ENCODE measurements at places on chromosomes 3 and 15. TPM values are rescaled to one million over a fixed set of nuclear protein-coding genes. Genes with fewer than 3 reads are reported as not detected.

GRCh38 chr15:90042766-90043529 is 41.8 kb downstream of the ZNF710 start:
- DNase-seq = peak; percentile 64
- H3K4me1 ChIP-seq = peaks cover 44% of the 10 kb centered on the region
- H3K36me3 ChIP-seq = no peaks in the 10 kb centered on the region
- no peaks in the 10 kb centered on the region for H3K27me3 ChIP-seq
- no peak overlapping the region for H3K4me3 ChIP-seq
- H3K27ac ChIP-seq = peak overlapping the region; percentile 88

GRCh38 chr3:36483709-36484108 is 103.4 kb downstream of the STAC start:
- H3K36me3 ChIP-seq = no peaks in the 10 kb centered on the region
- H3K4me3 ChIP-seq = no peak overlapping the region
- DNase-seq = no peak
- H3K27me3 ChIP-seq = no peaks in the 10 kb centered on the region
- H3K27ac ChIP-seq = no peak overlapping the region

GRCh38 chr3:22101811-22102210 is 350.8 kb upstream of the ZNF385D start:
- no peak for DNase-seq
- no peak overlapping the region for H3K27ac ChIP-seq
- no peak overlapping the region for H3K4me3 ChIP-seq
- H3K36me3 ChIP-seq = no peaks in the 10 kb centered on the region
- no peaks in the 10 kb centered on the region for H3K27me3 ChIP-seq

DNA sequence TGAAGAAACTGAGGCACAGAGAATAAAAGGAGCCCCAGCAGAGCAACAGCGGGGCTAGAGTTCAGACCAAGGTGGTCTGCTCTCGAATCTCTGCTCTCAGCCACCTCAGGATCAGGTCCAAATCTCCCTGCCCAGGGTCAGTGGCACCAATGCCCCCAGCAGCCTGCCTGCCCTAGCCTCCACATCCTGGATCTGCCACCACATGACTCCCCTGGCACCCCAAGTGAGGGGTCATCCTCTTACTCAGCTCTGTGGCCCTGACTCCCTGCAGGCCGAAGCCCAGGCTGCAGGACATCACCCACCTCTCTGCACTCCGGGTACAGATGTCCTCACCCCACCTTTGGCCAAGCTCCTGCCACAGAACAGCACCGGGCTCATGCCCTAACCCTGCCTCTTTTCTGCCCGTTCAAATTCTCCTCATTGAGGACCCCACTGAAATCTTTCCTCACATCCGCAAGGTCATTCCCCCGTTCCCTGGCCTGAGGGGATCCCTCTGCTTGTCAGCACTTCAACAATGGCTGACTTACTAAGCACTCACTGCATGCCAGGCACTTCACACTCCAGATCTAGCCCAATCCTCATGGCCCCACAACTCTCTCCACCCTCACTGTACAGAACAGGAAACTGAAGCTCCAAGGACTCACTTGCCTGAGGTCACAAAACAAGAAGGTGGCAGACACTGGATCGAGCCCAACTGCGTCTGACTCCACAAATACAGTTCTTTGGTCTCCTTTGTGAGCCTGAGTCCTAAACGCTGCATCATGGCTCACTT is 4.3 kb downstream of the PPIB start:
- no peaks in the 10 kb centered on the region for H3K27me3 ChIP-seq
- H3K27ac ChIP-seq = no peak overlapping the region
- H3K36me3 ChIP-seq = no peaks in the 10 kb centered on the region
- H3K4me3 ChIP-seq = no peak overlapping the region
- H3K4me1 ChIP-seq = peaks cover 10% of the 10 kb centered on the region

DNA sequence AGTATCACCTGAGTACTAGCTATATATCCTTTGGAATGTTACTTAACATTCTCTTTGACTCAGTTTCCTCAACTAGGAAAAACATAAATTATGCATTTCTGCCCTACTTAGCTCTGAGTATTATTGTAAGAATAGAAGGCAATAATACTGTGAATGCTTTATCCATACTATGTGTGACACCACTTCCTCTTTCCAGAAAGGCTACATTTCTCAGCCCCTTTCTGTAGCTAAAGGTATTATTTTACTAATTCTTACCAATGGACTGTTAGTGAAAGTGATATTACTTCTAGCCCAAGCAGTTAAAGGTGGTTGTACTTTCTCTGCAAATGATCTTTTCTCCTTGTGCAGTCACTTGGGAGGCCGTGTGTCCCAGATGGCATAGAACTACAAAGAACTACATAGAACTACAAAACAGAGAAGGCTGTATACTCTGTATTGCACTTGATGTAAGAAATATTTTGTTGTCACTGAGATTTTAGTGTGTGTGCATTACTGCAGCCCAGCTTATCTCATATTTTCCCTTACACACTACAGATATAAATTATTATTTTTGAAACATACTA is 35.1 kb downstream of the MYH15 start:
- H3K27ac ChIP-seq = no peak overlapping the region
- no peak for DNase-seq
- no peaks in the 10 kb centered on the region for H3K36me3 ChIP-seq
- H3K4me3 ChIP-seq = no peak overlapping the region

GRCh38 chr3:137332297-137332696 is 374.5 kb downstream of the IL20RB start:
- H3K36me3 ChIP-seq = no peaks in the 10 kb centered on the region
- peaks cover 15% of the 10 kb centered on the region for H3K4me1 ChIP-seq
- no peak overlapping the region for H3K27ac ChIP-seq
- DNase-seq = no peak

- H3K27ac ChIP-seq = no peak overlapping the region
- H3K36me3 ChIP-seq = no peaks in the 10 kb centered on the region
- no peaks in the 10 kb centered on the region for H3K4me1 ChIP-seq
Observed at GRCh38 chr15:85000189-85000864, 18.7 kb downstream of the PDE8A start.

DNA sequence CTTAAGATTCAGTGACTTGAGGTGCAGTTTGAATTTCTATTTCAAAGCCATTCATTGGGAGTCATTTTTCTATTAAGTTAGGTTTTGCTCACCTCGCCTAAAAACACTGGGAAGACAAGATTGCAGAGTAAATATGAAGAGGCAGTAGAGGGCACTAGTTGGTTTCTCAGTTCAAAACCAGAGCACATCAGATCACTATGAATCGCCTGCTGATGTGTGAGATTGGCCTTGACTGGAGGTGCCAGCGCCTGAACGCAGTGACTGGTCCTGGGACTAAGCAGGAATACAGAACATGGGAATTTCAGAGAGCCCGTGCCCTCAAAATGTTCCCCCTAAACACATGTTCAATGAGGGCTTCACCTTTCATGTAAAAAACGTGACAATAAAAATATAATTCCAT is 229.0 kb downstream of the ITPR1 start:
- peaks cover 18% of the 10 kb centered on the region for H3K4me1 ChIP-seq
- DNase-seq = no peak
- H3K27ac ChIP-seq = no peak overlapping the region
- H3K4me3 ChIP-seq = no peak overlapping the region
- no peaks in the 10 kb centered on the region for H3K27me3 ChIP-seq
- no peaks in the 10 kb centered on the region for H3K36me3 ChIP-seq

DNA sequence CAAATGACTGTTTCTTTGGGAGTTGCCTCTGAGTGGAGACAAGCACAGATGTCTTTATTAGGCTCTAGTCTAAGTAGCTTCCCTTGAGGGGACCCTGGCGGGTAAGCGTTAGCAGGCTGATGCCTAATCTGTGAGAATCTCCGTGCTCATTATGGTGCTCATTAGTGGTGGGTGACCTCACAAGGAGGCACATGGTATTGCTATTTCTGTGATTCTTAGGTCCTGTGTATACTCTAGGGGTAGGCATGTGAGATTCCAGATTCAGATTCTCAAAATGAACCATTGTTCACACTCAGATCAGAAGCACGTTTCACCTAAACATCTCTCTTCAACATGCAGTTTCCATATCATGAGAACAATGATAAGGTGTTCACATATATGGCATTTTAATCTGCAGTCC is 809.7 kb downstream of the NR2F2 start:
- peak; percentile 60 for DNase-seq

- no peak for DNase-seq
- no peaks in the 10 kb centered on the region for H3K27me3 ChIP-seq
- H3K36me3 ChIP-seq = no peaks in the 10 kb centered on the region
- H3K4me3 ChIP-seq = no peak overlapping the region
Observed at GRCh38 chr3:190260301-190260700, 61.9 kb downstream of the CLDN1 start.

DNA sequence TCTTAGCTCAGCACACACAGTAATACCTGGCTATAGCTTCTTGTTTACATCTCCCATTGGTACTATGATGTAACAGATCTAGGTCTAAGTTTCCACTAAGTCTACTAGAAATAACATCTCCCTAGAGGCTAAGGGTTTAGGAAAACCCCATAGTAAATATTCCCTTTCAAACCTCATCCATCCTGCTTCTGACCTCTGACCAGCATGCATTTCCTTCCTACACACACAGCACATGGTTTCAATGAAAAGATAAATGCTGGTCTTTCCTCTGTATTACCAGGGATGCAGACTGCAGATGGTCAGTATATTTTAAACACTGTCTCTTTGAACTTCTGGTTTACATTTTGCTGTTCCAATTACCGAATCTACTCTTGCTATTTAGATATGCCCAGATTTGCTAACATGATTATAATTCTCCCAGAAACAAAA is 96.6 kb downstream of the EFL1 start:
- H3K4me1 ChIP-seq = no peaks in the 10 kb centered on the region
- no peak for DNase-seq
- no peak overlapping the region for H3K27ac ChIP-seq
- no peak overlapping the region for H3K4me3 ChIP-seq
- no peaks in the 10 kb centered on the region for H3K36me3 ChIP-seq

- no peaks in the 10 kb centered on the region for H3K4me1 ChIP-seq
- DNase-seq = no peak
- no peak overlapping the region for H3K27ac ChIP-seq
- H3K27me3 ChIP-seq = no peaks in the 10 kb centered on the region
Observed at GRCh38 chr15:66240240-66240794, 13.2 kb downstream of the MEGF11 start.

- DNase-seq = peak; percentile 48
- no peaks in the 10 kb centered on the region for H3K4me1 ChIP-seq
- no peaks in the 10 kb centered on the region for H3K36me3 ChIP-seq
- no peak within 1 kb of the TSS for H3K27ac ChIP-seq
- H3K4me3 ChIP-seq = peak within 1 kb of the TSS; percentile 53
Observed at GRCh38 chr3:122021811-122022401, at the start of gene ILDR1. TSS of gene ILDR1 (minus strand) at chr3:122022247. CDS start at chr3:122022077, 170 bp downstream.

DNA sequence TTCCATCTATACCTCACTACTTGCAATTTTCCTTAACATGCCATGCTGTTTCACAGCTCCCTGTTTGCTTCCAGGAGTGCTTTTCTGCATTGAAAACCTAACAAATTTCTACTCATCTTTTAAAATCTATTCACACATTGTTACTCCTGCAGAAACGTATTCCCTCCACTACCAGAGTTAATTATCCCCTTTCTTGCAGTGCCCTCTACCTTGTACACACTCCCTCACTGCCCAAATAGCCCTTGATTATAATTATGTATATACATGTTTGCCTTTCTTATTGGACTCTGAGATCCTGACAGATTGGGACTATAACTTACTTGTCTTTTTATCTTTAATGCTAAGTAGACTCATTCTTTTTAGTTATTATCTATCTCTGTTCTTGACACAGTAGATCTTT is 325.0 kb downstream of the OXSM start:
- no peak for DNase-seq
- H3K27me3 ChIP-seq = no peaks in the 10 kb centered on the region
- no peaks in the 10 kb centered on the region for H3K4me1 ChIP-seq
- H3K36me3 ChIP-seq = no peaks in the 10 kb centered on the region
- H3K27ac ChIP-seq = no peak overlapping the region

- peaks cover 36% of the 10 kb centered on the region for H3K4me1 ChIP-seq
- H3K4me3 ChIP-seq = no peak overlapping the region
- no peaks in the 10 kb centered on the region for H3K36me3 ChIP-seq
- no peak overlapping the region for H3K27ac ChIP-seq
Observed at GRCh38 chr3:177102553-177102952, 94.7 kb downstream of the TBL1XR1 start.

- peaks cover 3% of the 10 kb centered on the region for H3K4me1 ChIP-seq
- no peaks in the 10 kb centered on the region for H3K36me3 ChIP-seq
- DNase-seq = peak; percentile 86
- H3K27ac ChIP-seq = no peak overlapping the region
- no peak overlapping the region for H3K4me3 ChIP-seq
Observed at GRCh38 chr3:52144034-52144795, 10.0 kb downstream of the POC1A start.

GRCh38 chr3:48966876-48967361 is 23.1 kb upstream of the P4HTM start:
- no peak for DNase-seq
- H3K4me3 ChIP-seq = no peak overlapping the region
- H3K36me3 ChIP-seq = no peaks in the 10 kb centered on the region

DNA sequence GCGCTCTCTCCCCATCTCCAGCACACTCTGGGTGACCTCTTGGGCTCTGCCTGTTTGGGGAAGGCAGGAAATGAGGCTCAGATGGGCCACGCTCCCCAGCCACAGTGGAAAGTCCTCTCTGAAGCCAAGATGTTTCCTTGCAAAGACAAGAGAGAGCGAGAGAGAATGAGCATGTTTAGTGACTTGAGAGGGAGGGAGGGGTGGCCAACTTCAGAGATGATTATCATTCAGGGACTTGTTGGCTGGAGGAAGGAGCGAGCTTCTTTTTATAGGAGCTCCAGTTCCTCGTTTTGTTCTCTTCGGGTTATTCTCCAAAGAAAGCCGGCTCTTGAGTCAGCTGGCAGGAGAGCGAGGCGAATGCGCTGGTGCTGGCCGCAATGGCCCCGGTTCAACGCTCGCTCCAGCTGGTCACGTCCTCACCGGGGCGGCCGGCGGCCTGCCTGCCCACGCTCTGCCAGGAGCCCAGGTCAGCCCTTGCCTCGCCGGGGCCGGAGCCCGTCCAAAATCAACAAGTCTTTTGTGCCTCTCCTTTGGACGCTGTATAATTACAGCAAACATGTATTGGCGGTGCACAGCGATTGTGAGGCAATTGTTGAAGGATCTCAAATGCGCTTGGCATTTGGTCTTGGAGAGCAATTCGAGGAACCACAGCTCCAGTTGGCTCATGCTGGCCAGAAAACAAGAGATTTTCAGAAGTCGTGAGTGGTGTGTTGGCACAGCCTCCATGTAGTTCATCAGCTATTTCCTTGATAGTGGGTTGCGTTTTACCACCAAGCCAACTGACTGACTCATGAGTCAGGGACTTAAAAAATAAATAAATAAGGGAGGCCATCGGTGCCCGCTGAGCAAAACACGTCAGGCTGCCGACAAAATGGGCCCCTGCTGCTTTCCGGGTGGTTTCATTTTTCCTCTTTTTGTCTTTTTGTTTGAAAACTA is 288.6 kb downstream of the UACA start:
- peaks cover 5% of the 10 kb centered on the region for H3K4me1 ChIP-seq
- H3K4me3 ChIP-seq = no peak overlapping the region
- no peak overlapping the region for H3K27ac ChIP-seq
- H3K36me3 ChIP-seq = no peaks in the 10 kb centered on the region

The SSR3 gene
- total RNA-seq = 114 TPM

The C3orf22 gene
- not detected for total RNA-seq

The TIMMDC1 gene
- 66.0 TPM for total RNA-seq

The CCR3 gene
- total RNA-seq = not detected

The TMEM207 gene
- not detected for total RNA-seq

The TYRO3 gene
- total RNA-seq = 116 TPM

The SI gene
- total RNA-seq = not detected

The STRIT1 gene
- not detected for total RNA-seq

The IL12A gene
- 0.77 TPM for total RNA-seq

The RASGRP1 gene
- total RNA-seq = 2.5 TPM

The BCHE gene
- total RNA-seq = 15.2 TPM

Measured in neural progenitor cell (in vitro differentiated cells).